Kasumi-1 (cell line): ENCODE measurements at places on chromosomes 1 and 21.

DNA sequence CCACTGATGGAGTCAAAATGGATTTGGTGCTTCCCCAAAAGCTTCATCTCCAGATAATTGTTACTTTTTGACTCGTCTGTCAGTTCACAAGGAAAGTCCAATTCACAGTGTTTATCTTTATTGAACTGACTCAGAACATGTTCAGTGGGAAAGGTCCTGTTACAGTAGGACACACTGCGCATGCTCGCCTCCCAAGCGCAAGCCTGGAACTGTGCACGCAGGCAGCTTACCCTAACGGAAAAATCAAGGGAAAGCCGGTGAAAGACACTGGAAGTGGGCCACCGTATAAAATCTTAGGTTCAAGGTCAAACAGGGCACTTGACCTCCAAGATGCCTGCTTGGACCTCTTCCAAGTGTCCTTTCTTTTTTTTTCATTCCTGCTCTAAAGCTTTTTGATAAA, 174.6 kb downstream of the USP25 start:
- DNase-seq = no peak

DNA sequence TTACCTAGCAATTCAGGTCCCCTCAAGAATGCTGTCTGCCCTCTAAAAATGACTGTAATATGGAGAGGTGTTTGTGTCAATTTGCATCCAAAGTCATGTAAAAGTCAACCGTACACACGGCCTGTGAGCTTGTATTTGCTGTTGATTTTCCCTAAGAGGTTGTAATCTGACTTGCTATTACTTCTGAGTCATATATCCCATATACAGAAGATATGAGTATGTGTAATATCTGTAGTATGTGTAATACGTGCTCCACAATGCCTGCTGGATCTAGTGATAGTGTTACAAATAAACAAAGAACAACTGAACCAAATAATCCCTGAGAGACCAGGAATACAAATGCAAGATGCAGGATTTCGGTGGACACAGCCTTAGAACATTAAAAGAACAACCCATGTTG, 1.4 kb upstream of the KCNJ6 start:
- no peak for DNase-seq

DNA sequence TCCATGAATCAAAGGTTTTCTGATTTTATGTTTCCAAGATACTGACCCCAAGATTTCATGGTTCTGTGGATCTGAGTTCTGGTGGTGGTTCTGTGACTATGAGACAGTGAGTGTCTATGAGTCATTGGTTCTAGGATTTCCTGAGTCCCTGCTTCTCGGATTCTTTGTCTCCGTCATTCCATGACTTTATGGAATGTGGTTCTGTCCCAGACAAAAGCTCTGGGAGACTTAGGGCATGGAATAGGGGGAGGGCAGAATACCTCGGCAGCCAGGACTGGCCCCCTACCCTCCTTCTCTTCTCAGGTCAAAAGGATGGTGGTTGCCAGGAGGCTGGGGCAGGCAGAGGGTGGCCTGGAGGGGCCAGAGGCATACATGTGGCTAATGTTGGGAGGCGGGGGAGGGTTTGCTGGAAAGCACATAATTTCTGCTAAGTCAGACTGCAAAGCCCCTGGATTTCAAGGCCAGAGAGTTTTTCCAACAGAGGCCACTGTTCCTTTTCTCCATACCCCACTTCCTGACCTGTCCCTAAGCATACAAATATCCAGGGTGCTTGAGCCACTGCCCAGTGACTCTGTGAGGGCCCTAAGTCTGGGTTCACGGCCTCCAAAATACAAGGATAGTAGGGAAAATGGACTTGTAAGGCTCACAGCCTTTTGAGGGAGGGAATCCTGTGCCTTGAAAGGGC, 17.2 kb downstream of the CDCP2 start:
- DNase-seq = no peak

DNA sequence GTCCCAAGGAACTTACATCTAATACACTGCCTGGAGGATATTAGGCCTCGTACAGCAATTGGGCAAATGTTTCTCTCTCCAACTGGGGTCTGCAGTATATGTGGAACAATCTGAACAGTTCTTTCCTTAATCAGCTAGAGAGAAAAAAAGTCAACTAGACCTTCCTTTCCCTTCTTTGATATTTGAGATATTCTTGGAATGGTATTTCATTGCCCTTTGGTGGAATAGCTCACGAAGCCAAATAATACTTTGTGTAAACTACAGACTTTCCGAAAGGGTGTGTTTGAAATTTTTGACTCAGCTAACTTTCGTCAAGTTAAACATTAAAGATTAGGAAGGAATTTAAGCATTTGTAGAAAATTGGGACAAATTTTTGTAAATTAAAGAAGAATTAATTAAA, 425.6 kb downstream of the RWDD3 start:
- DNase-seq = no peak

GRCh38 chr1:153848805-153849204, 73.6 kb downstream of the SLC27A3 start:
- DNase-seq = no peak

- DNase-seq = no peak
These were observed 82.4 kb downstream of the PBX1 start for GRCh38 chr1:164641353-164641730.
